HTR-8/SVneo (cell line): ENCODE measurements at places on chromosomes 6 and 20.

GRCh38 chr6:41056768-41057490 is 3.9 kb downstream of the APOBEC2 start:
- no peak for DNase-seq

DNA sequence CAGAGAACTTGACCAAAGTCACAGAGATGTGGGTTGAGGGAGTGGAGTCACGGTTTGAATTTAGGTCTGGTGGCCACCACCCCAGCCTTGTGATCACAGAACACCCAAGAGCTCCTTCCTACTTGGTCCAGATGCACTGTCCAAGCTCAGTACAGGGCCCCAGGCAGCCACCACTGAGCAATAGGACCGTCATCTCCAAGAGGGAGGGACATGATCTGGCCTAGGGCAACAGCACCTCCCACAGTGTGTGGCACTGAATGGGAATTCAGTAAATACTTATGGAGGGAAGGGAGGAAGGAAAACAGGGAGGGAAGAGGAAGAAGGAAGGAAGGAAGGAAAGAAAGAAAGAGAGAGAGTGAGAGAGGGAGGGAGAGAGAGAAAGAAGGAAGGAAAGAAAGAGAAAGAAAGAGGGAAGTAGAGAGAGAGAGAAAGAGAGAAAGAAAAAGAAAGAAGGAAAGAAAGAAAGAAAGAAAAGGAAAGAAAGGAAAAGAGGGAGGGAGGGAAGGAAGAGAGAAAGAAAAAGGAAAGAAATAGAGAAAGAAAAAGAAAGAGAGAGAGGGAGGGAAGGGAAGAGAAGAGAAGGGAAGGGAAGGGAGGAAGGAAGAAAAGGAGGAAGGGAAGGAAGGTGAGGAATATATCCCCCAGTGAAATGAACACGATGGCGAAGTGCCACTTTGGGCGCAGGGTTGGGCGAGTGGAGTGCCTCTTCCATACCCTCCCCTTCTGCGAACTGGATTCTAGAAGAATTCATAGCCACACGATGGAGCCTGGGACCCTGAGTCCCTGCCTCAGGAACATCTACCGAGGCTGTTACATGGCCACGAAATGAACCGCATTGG is 243.7 kb downstream of the TFAP2C start:
- no peak for DNase-seq

- DNase-seq: no peak
Observed at GRCh38 chr20:21640556-21640955, 64.9 kb upstream of the PAX1 start.

- DNase-seq: no peak
Observed at GRCh38 chr6:52925919-52926792, 16.7 kb upstream of the GSTA3 start.

- DNase-seq: no peak
Observed at GRCh38 chr6:170198298-170198697, 92.6 kb downstream of the DLL1 start.

- no peak for DNase-seq
Observed at GRCh38 chr6:54617730-54618129, 228.8 kb upstream of the FAM83B start.

GRCh38 chr6:166355552-166355951 is 13.2 kb upstream of the SFT2D1 start:
- DNase-seq: no peak

DNA sequence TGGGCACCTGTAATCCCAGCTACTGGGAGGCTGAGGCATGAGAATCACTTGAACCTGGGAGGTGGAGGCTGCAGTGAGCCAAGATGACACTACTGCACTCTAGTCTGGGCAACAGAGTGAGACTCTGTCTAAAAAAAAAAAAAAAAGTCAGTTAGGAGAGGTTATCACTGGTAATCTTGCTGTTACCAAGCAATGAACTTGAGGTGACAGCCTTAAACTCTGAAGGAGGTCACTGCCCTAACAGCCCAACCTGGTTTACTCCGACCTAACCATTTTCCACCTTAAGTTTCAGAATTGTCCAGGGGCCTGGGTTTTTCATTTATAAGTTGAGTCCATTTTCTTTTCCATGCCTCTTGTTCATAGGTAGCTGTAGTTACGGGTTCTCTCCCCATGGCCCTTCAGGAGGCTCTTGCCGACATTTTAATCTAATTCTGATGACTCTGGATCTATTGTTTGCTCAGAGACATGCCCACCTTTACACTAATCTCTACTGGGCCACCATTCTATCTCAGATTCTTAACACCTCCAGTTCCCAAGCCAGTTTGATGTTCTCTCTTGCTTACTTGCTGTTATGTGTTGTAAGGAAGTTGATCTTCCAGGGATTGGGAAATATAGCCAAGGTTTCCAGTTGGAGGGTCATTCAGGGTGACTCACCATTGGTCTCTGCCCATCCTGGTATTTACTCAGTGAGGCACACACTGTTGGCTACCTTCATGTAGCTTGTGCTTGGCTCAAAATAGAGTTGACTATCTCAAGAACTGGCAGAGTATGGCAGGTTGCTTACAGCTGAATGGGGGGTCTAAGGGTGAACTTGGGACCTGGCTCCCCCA is 29.1 kb downstream of the SHLD1 start:
- DNase-seq: no peak

- DNase-seq: no peak
Observed at GRCh38 chr6:43707269-43707668, 19.7 kb upstream of the MRPS18A start.

DNA sequence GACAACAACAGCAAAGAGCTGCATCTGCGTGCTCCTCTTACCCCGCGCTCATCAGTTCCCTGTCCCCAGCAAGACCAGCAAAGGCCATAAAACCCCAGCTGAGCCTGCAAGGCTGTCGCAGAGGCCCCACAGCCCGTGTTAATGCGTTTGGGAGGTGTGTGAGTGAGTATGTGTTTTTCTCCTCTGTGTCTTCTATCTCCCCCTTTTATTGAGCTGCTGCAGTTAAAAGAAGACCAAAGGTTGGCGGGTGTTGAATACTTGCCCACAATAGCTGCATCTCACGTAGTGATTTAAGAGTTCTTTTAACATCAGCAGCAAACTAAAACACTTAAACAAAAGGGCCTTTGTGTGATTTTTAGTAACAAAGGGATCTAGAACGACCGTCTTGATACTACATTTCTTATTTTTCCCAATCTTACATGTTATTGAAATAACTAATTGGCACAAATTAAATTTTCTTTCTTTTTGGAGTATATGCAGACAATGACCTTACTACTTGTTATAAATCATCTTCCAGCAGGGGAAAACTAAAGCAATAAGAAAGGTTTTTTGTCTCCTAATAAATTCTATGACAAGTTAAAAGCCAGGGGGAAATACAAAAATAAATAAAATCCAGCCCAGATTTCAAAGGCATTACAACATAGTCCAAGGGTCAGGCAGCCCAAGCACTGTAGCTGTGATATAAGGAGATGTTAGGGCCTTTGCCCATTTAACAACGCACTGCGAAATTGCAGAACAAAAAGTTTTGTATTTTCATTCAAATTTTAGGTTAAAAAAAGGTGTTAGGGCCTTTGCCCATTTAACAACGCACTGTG is 27.2 kb upstream of the CNKSR3 start:
- DNase-seq: no peak

GRCh38 chr20:51678026-51678697 is 90.0 kb downstream of the ATP9A start:
- DNase-seq: no peak

DNA sequence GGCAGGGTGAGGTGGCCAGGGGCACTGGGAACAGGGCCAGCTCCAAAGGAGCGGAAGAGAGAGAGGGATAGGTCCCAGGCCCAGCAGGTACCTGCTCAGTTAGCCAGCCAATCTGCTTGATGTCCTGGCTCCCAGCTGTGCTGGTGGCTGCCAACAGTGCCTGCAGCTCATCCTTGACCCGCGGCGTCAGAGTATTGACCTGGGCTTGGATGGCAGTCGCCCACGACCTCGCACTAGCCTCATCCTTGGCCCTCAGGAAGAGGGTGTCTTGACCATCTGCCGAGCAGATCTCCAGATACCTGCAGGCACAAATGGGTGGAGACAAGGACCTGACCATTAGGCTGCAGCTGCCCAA is 11.1 kb upstream of the CDK5RAP1 start:
- no peak for DNase-seq

DNA sequence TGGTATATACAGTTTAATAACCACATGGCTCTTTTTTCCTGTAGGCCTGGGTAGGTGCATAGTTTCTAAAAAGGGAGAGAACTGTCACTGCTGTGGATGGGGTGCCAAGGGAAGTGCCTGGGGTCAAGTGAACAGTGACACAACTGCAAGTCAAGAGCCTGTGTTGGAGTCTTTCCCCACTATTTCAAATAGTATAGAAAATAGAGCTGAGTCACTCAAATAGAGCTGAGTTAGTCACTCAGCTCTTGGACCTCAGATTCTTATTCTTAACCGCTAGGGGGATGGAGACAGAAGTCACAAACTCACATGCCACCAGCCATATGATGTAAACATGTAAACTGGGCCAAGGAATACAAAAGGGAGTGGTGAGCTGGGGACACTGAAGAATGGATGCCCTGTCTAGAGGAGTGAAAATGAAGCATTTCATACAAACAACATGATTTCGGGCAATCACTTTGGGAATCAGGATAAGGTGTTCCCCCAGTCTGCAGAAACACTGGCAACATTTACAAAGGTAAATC is 2.1 kb downstream of the NQO2 start:
- peak; percentile 62 for DNase-seq
